Colonic mucosa (tissue), 4 donors: ENCODE measurements at places on chromosomes 4 and X. TPM values are rescaled to one million over a fixed set of nuclear protein-coding genes. Genes with fewer than 3 reads are reported as not detected.

DNA sequence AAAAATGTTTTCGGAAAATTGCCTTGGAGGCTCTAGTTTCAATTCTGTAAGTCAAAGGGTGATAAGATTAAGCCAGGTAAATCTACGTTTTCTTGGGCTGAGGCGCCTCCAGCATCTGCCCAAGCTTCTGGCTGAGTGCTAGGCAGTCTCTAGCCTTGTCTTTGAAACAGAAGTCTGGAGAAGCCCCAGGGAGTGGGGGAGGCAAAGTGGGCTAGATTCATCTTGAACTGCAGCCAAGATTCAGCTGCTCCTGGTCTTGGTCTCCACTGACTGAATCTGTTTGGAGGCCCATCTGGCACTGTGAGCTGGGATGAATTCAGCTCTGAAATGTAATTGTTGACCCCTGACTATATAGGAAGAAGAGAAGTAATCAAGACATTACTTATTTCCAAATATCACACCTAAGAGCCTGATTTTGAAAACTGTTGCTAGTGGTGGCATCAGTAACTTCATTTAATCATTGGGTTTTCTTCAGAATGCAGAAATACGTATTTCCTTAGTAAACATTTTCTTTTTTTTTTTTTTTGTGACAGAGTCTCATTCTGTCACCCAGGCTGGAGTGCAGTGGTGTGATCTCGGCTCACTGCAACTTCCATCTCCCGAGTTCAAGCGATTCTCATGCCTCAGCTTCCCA is 187.3 kb upstream of the LEF1 start:
- no peak for DNase-seq

- peak; percentile 31 for DNase-seq
These were observed 121.6 kb downstream of the SLC4A4 start for GRCh38 chr4:71460371-71460770.

GRCh38 chr4:169756971-169757574 is 671 bp downstream of the HPF1 start:
- no peak for DNase-seq

DNA sequence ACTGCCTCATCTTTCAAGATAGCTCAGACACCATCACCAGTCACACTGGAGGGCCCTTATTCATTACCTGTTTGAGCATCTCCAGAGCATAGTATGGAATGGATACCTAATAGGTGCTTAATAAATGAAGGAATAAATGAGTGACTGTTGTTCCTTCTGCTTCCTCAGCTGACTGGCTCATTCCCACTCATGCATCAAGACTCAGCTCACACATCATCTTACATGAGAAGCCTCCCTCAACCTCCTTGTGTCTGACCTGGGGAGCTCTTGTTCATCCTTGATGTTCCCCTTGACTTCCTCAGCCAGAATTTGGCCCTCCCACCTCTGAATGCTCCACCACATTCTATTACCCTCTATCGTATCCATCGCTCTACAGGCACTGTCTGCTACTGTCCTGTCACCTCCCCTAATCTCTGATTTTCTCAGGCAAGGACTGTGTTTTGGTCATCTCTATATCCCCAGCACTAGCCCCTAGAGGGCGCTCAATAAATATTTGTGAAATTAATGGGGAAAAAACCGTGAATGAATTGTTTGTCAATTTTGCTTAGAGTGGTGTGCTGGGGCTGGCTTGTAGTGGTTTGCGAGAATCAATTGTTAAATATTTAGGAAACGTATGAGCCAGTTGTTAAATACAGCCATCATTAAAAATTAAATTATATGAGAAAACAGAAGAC is 88.3 kb downstream of the NHSL2 start:
- no peak for DNase-seq

DNA sequence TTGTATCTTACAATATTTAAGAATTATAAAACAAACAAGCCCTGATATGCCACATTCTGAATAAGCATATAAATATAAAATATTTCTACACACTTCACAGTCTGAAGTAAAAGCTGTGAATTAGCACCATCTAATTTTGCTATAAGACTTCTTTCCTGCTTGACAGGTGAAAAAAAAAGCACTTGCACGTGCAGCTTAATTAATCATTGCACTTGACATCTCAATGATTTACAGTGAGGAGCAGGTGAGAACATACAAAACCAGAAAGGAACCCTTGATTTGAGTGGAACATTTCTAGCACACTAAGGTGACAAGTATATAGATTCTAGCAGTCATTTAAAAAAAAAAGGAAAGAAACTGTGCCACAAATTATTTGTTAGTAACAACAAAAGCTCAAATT is 47.9 kb downstream of the CHIC2 start:
- no peak for DNase-seq

The CXXC4 gene
- total RNA-seq: 0.79 TPM
